Left ventricle myocardium inferior (tissue), 1 donor: ENCODE measurements at places on chromosomes 16 and 17. TPM values are rescaled to one million over a fixed set of nuclear protein-coding genes. Genes with fewer than 3 reads are reported as not detected.

GRCh38 chr17:49516180-49516579 lies 21.1 kb downstream of the NGFR start:
- no peak for DNase-seq
- H3K4me3 ChIP-seq = no peak overlapping the region
- H3K36me3 ChIP-seq = no peaks in the 10 kb centered on the region
- peak overlapping the region; percentile 77 for H3K27ac ChIP-seq
- H3K4me1 ChIP-seq = peaks cover 33% of the 10 kb centered on the region
- H3K27me3 ChIP-seq = peaks cover 15% of the 10 kb centered on the region

DNA sequence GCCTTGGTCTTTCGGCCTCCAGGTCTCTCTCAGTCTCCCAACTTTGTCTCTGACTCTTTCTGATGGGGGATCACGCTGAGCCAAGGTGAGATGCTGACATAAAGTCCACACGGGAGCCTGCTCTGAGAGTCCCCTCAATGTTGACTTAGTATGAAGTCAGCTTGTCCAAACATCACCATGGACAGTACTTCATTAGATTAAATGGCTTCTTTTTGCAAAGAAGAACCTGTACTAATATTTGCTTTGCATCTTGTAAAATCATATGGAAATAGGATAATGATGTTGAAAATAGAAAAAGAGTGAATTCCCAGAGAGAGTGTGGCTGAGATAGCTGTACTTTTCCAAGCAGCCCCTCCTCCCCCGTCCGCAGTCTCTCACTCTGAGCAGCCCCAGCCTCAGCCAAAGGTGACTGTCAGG lies 56.7 kb upstream of the SIAH1 start:
- no peak overlapping the region for H3K4me3 ChIP-seq
- H3K4me1 ChIP-seq = peaks cover 17% of the 10 kb centered on the region
- H3K27me3 ChIP-seq = no peaks in the 10 kb centered on the region
- no peaks in the 10 kb centered on the region for H3K36me3 ChIP-seq
- DNase-seq = no peak

SPIRE2 gene
- 1.2 TPM for total RNA-seq

ADORA2B gene
- 0.55 TPM for total RNA-seq

MYCBPAP gene
- 0.82 TPM for total RNA-seq

DNA sequence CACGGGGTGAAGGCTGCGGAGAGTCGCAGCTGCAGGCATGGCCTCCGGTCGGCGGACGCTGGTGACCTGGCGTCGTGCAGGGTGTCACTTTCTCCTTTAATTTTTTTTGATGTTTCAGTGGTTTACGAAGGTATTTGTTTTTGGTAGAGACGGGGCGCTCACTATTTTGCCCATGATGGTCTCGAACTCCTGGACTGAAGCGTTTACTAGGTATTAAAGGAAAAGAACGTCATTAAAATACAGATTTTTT lies 17.1 kb downstream of the ZNF213 start:
- H3K27me3 ChIP-seq = no peaks in the 10 kb centered on the region
- no peaks in the 10 kb centered on the region for H3K36me3 ChIP-seq
- H3K4me1 ChIP-seq = peaks cover 33% of the 10 kb centered on the region
- peak overlapping the region; percentile 71 for H3K4me3 ChIP-seq

DNA sequence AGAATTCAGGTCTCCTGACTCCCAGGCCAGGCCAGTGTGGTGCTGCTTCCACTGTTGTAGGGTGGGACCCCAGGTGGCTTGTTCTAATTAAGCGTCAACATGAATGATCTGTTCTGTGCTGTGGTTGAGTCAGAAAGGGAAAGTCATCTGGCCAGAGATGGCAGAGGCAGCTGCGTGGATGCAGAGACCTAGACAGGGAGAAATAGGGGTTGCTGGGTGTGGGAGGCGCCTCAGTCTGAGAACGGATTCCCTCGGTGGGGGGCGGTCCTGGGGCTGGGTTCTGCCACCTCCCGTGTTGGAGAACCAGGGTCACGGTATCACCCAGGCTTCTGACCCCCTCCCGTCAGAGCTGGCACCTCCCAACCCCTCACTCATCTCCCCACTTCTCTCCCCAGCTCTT lies 5.6 kb downstream of the FBRS start:
- no peak overlapping the region for H3K4me3 ChIP-seq
- peaks cover 84% of the 10 kb centered on the region for H3K36me3 ChIP-seq
- peaks cover 58% of the 10 kb centered on the region for H3K4me1 ChIP-seq
- H3K27me3 ChIP-seq = no peaks in the 10 kb centered on the region
- DNase-seq = no peak

DNA sequence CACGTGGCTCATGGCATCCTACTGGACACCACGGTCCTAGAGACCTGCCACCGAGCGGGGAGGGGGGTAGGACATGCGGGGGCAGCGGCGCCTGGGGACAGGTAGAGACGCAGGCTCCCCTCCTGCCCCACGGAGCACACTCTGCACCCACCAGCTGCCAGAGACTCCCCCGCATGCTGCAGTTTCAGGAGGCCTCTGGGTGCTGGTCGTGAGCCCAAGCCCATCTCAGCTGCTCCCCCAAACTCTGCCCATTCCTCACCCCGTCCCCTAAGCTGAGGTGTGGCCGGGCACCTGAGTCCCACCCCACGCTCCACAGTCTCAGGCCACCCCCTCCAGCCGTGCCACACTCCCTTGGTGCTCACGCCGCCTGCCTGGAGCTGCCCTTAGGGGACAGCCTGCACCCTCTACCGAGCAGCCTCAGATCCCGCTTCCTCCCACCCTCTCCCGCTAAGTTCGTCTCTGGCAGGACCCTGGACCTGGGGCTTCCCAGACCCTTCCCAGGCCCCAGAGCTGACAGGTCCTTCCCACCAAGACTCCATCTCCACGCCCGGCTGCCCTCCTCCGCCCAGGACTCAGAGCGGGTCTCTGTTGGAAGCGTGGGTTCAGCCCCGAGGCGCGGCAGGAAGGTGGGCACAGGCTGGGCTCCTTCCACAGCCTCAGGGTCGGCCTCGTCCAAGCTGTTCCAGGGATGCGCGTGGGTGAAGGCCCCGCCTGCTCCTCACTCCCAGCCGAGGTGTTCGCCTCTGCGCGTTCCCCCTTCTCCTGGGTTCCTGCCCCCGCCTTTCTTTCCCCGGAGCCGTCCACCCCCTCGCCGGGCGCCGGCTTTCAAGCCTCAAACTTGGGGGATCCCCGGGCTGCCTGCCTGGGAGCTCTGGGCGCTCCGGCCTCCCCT lies 1.3 kb downstream of the RAB40B start:
- H3K4me3 ChIP-seq = peak overlapping the region; percentile 96
- peaks cover 5% of the 10 kb centered on the region for H3K36me3 ChIP-seq
- H3K27ac ChIP-seq = no peak overlapping the region

DNA sequence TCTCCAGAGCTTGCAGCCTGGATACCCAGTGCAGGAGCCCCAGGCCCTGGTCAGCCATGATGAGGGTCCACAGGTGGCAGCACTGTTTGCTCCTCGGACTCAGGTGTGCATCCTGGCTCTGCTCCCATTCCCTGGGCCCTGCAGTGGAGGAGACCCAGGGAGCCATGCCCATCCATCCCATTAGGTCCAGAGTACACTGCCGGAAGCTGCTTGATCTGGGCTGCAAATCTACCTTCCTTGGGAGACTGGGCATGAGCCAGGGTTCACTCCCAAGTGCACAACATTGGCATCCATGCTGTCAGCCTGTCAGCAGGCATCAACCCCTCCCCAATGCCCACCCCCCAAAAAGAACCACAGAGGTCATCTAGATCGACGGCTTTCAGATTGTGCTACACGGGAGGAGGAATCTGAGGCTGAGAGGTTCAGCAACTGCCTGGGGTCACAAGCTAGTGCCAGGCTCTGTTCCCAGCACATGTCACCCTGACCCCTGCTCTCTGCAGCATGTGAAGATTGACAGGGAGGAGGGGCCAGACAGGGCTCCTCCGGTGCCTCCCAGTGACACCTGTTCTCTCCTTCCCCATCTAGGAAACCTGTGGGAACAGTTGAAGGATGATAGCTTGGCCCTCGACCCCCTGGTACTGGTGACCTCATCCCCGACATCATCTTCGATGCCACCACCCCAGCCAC lies 15.7 kb downstream of the UNC119 start:
- no peak for DNase-seq
- H3K4me3 ChIP-seq = no peak overlapping the region
- no peaks in the 10 kb centered on the region for H3K4me1 ChIP-seq
- H3K27me3 ChIP-seq = peaks cover 15% of the 10 kb centered on the region
- no peaks in the 10 kb centered on the region for H3K36me3 ChIP-seq

DNA sequence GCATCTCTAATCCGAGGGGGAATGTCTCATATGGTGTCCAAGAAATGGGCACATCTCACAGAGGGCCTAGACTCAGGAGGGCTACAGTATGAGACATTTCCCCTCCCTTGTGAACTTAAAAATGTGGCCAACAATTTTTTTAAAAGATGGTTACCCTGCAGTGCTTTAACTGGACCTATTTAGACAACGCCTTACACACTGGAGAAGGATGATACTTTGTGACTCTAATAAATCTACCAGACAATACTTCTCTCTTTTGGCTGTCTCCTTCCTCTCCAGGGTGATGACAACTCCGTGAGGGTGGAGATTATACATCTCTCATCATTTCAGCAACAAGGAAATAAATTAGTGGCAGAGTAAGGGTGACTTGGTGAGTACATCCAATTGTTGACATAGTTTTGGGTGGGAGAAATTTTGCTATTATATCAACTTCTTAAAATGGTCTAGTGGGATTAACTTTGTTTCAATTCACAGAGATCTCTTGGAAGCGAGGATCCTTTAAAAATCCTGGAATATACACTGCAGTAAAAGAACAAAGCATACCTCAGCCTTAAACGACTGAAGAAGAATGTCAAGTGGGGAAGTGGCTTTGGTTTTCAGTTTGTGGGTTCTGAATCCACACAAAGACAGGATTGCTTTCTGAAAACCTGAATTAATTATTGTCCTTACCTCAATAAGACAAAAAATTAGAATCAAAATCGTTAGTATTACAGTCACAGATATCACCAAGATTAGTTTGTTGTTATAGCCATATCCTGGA lies 89.8 kb downstream of the KPNA2 start:
- no peak overlapping the region for H3K27ac ChIP-seq
- H3K36me3 ChIP-seq = peaks cover 62% of the 10 kb centered on the region
- H3K4me1 ChIP-seq = peaks cover 30% of the 10 kb centered on the region
- DNase-seq = no peak

PRSS8 gene
- not detected for total RNA-seq
